ENCODE measurements at places on chromosomes 7 and 10.
A peak's percentile ranks its signal among the peaks of the same experiment; 100 is the strongest.

- DNase-seq = peak; percentile 30
Measured at GRCh38 chr7:20542594-20542993, 72.9 kb upstream of the ABCB5 start.

- DNase-seq = no peak
Measured at GRCh38 chr7:133190650-133191049, 62.2 kb upstream of the EXOC4 start.

DNA sequence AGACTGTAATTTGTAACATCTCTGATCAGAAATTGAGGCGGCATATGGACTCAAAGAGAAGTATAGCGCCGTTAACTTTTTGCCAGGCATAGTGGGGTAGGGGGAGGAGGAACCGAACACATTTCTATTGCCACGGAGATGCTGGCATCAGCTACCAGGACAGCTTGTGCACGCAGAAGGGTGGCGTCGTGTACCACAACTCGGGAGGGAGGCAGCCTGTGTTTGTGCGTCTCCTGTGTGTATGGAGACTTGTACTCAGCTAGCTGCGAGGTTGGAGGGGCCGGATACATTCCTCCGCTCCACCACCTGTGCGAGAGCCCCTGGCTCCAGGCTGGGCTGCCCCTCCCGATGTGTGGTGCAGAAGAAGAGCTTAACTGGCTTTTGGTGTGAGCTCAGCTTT is 634.8 kb downstream of the TYW1 start:
- DNase-seq = no peak

DNA sequence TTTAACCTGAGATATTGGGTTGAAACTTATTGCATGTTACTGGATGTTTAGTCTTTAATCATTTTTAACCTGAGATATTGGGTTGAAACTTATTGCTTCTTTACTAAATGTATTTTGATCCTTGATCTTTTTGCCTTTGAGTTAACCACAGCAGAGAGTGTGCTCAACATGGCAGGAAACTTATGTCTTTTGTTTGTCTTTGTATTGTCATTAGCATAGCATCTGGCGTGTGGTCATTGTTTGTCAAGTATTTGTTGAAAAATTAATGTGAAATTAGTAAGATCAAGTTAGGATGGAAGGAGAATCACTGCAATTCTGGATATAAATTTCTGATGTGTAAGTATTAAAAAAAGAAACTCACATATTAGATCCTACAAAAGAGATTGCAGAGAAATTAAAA is 8.2 kb downstream of the MRC1 start:
- DNase-seq = no peak

DNA sequence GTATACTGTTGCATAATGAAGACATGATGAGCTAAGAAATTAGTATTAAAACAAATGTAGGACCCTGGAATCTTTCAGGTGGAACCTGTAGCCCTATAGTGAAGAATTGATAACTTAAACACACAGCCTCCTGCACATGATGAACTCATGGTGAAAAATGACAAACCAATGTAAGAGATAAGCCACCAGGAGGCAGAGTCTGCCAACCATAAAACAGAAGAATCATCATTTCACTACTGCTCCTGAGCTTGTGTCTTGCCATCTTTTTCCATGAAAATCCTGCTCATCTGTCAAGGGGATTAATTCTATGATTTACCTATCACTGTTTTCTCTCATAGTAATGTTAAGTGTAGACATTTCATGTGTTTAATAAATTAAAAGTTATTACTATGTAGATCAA is 363.9 kb downstream of the MALRD1 start:
- no peak for DNase-seq

DNA sequence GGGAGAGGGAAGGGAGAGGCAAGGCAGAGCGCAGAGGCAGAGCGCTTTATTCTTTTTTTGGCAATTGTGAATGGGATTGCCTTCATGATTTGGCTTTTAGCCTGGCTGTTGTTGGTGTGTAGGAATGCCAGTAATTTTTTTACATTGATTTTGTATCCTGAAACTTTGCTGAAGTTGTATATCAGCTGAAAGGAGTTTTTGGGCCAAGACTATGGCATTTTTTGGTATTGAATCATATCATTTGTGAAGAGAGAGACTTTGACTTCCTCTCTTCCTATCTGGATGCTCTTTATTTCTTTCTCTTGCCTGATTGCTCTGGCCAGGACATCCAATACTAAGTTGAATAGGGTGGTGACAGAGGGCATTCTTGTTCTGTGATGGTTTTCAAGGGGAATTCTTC is 291.3 kb downstream of the REEP3 start:
- DNase-seq = no peak

DNA sequence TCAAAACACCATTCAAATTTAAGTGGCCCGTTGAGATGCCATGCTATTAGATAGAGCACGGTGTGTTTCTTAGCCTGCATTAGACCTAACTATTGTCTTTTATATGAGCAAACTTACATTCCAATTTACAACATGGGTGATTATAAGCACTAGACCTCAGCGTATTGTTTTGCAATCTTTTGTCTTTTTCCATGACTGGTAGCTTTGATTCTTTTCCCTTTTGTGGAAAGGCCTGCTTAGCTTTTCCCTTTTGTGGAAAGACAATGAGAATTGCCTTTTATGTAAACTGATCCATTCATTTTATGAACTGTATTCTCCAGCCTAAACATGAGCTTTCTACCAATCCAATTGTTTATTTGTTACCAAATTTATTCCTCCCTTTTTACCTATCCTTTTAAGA is 823.1 kb downstream of the CCSER2 start:
- DNase-seq = no peak

- DNase-seq = peak; percentile 74
Measured at GRCh38 chr7:120792091-120792860, 65.7 kb downstream of the TSPAN12 start.

- peak; percentile 45 for DNase-seq
Measured at GRCh38 chr7:156473476-156474240, 166.9 kb upstream of the RNF32 start.

DNA sequence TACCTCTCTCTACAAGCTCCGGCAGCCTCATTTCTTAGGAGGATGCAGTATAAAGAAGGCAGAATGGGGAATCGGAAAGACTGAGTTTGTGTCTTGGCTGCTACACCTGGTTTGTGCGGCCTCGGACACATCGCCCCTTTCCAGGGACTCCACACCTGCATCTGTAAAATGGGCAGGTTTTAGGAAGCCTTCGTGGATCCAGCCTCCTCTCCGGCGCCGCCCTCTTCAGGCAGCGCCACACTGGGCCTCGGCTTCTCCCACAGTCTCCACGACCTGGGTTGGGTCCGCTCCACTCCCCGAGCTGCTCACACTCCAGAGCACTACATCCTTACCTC is 341 bp downstream of the GOT1 start:
- DNase-seq = no peak

- DNase-seq = no peak
Measured at GRCh38 chr7:46145412-46145811, 224.3 kb upstream of the IGFBP3 start.

GRCh38 chr7:129989466-129989865 is 36.7 kb upstream of the UBE2H start:
- DNase-seq = no peak

DNA sequence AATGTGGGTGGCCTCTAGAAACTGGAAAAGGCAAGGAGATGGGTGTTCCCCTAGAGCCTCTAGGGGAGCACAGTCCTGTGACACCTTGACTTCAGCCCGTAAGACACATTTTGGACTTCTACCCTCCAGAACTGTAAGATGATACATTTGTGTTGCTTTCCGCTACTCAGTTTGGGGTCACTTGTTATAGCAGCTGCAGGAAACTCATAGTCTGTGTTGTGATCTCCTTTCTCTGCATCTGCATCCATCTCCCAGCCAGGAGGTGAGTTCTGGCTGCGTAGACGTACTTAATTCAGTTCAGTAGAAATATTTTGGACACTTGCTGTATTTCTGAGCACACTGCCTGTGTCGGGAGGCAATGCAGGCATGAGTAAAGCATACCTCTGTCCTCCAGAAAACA is 29.3 kb upstream of the DMBT1 start:
- DNase-seq = no peak

DNA sequence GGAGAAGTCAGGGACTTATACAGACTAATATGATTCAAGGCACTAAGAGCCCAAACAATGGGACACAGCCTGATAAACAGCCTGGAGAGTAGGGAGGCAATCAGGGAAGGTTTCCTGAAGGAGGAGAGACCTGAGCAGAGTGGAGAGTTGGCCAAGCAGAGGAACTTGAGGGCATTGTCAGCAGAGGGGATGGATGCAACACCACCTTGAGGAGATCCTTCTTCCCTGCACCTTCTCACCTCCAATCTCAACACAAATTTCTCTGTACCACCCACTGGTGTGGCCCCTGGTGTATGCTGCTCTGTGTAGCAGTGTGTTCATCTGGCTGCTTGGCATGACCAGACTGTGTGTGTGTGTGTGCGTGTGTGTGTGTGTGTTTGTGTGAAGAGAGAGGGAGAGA is 146.2 kb downstream of the WDR11 start:
- DNase-seq = no peak

DNA sequence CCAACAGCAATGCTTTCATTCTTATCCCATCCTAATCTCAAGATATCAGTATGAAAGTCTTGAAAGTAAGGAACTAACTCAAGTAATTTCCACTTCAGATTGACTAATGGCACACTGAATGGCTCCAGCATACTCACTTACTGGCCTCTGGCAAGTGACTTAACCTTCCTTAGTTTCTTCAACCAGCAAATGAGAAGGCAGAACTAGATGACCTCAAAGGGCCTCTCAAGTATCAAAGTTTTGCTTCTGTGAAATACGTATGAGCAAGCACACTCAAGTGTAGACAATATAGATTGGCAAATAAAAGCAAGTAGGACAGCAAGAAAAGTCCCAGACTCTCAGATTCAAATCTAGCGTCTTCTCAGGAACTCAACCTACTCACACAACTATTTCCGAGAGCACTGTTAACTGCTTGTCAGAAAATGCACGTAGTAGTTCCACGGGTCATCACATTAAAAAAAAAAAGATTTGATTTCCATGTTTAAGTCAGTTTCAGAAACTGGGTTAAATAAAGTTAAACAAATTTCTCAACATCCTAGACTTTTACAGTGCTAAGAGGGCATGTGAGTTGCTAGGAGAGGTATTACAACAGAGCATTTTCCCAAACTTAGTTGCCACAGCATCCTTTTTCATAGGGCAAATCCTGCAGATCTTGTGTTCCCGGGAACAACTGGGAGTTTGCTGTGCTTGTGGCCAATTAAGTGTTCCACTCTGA is 276.9 kb upstream of the KLF14 start:
- DNase-seq = no peak

- no peak for DNase-seq
Measured at GRCh38 chr7:55536619-55537457, 35.5 kb downstream of the VOPP1 start.

GRCh38 chr10:44927352-44927751 is 16.2 kb downstream of the TMEM72 start:
- DNase-seq = peak; percentile 91

DNA sequence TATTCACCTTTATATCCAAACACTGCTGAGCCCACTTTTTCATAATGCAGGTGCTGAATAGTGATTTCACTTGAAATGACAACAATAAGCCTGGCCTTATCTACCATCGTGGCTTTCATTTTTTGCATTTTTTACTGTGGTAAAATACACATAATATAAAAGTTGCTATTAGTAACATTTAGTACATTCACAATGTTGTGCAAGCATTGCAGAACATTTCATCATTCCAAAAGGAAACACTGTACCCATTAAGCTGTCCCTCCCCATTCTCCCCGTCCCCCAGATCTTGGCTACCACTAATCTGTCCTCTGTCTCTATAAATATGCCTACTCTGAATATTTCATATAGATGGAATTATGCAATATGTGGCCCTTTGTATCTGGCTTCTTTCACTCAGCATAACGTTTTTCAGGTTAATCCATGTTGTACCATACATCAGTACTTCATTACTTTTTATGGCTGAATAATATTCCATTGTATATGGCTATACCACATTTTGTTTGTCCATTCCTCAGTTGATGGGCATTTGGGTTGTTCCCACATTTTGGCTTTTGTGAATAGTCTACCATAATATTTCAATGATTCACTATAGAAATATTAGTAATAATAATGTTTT is 68.5 kb upstream of the ARID5B start:
- DNase-seq = no peak

DNA sequence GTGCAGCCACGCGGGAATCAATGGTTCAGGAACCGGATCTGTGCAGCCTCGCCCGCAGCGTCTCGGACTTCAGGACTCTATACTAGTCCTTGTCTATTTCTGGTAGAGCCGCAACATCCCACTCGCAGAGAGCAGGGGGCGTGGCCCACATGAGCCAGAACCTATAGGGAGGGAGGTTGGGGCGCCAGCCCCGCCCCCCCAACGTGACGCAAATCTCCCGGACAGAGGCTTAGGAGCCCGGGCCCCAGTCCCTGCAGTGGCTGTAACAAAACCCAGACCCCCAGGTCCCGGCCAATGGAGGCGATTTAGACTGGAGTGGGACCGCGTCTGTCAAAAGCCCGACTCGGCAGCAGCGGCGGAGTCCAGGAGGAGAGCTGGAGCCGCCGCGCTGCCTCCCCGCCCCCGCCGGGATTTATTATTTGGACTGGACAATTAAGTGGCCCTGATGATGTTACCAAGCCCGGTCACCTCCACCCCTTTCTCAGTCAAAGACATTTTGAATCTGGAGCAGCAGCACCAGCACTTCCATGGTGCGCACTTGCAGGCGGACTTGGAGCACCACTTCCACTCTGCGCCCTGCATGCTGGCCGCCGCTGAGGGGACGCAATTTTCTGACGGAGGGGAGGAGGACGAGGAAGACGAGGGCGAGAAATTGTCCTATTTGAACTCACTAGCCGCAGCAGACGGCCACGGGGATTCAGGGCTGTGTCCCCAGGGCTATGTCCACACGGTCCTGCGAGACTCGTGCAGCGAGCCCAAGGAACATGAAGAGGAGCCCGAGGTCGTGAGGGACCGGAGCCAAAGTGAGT is at the start of gene NKX2-3:
TSS of gene NKX2-3 (plus strand) at position 256 of the 809 bp plus-strand sequence. CDS start at position 446, 190 bp downstream.
- DNase-seq = no peak

- no peak for DNase-seq
Measured at GRCh38 chr7:154746571-154747360, 256.2 kb downstream of the PAXIP1 start.

GRCh38 chr7:117193564-117193963 is 129.3 kb downstream of the WNT2 start:
- DNase-seq = no peak

- no peak for DNase-seq
Measured at GRCh38 chr7:139669106-139670061, 108.4 kb downstream of the HIPK2 start.

DNA sequence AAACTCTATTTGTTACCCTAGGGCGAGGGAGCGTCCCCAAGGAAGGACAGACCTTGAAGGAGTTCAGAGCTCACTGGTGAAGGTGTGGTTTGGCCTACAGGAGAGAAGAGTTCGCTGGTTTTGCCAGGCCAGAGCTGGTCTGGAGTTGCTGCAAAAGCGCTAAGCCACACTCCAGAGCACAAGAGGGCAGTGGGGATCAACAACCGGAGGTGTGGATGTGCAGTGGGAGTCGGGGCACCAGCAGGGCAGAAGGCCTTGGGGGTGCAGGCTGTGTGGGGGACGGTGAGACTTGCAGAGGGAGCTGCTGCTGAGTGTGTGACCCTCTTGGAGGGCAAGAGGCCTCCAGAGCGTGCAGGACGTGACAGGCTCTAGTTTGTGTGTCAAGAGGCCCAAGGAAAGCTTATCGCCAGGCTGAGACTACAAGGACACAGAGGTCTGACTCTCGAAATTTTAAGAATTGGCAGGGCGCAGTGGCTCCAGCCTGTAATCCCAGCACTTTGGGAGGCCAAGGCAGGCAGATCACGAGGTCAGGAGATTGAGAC is 14.3 kb upstream of the CUL1 start:
- DNase-seq = no peak
